SK-N-DZ (cell line): ENCODE measurements at places on chromosomes 4 and X.
A peak's percentile ranks its signal among the peaks of the same experiment; 100 is the strongest.

DNA sequence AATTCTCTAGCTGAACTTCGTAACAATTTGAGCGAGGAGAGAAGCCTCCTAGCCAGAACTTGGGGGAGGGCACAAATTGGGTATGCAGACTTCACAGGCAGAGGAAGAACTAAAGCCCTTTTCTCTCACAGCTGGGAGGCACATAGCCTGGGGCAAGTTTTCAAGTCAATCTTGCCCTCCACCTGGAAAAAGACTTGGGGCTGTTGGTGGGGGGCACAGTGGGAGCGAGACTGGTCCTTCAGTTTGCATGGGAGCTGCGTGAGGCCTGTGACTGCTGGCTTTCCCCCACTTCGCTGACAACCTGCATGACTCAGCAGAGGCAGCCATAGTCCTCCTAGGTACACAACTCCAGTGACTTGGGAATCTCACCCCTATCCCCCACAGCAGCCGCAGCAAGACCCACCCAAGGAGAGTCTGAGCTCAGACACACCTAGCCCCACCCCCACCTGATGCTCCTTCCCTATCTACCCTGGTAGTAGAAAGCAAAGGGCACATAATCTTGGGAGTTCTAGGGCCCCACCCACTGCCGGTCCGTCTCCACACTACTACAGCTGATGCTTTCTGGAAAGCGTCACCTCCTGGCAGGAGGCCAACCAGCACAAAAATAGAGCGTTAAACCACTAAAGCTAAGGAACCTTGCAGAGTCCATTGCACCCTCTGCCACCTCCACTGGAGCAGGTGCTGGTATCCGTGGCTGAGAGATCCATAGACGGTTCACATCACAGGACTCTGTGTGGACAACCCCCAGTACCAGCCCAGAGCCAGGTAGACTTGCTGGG, 160.8 kb downstream of the CBLL2 start:
- DNase-seq = peak; percentile 1

DNA sequence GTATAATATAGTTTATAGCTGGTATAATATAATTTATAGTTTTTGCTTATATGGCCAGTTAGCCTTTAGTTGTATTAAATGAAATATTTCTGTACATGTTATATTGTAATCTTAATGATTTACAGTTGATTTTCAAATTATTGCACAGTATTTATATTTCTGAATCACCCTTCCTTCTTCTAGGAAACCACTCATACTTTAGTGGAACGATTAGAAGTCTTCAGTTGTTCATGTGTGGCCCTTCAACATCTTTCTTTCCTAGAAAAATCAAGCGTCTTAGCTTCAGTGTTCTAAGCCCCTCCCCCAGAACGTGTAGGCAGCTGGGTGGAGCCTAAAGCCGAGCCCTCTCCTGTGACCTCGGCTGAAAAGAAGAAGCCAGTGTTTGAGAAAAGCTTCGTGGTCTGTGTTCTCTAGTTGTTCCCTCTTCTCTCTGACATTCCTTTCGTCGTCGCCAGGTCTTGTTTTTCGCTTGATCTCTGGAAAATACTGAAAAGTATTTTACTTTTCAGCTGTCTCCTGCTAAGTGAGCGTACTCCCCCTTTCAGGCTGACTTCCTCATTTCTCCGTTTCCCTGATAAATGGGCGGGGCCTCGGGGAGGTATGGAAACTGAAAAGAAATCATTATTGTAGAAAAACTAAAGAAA, at the start of gene C4orf33:
C4orf33 (plus strand) TSS at position 342 of the 644 bp plus-strand sequence. CDS start 6,459 bp downstream, outside the sequence.
- peak; percentile 48 for DNase-seq

DNA sequence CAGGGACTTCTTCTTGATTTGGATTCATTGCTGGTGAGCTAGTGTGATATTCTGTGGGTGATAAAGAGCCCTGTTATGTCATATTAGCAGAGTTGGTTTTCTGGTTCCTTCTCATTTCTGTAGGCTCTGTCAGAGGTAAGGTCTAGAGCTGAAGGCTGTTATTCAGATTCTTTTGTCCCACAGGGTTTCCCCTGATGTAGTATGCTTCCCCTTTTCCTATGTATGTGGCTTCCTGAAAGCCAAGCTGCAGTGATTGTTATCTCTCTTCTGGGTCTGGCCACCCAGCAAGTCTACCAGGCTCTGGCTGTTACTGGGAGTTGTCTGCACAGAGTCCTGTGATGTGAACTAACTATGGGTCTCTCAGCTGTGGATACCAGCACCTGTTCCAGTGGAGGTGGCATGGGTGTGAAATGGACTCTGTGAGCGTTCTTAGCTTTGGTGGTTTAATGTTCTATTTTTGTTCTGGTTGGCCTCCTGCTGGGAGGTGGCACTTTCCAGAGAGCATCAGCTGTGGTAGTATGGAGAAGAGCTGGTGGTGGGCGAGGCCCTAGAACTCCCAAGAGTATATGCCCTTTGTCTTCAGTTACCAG, 373.7 kb downstream of the AR start:
- DNase-seq = no peak

DNA sequence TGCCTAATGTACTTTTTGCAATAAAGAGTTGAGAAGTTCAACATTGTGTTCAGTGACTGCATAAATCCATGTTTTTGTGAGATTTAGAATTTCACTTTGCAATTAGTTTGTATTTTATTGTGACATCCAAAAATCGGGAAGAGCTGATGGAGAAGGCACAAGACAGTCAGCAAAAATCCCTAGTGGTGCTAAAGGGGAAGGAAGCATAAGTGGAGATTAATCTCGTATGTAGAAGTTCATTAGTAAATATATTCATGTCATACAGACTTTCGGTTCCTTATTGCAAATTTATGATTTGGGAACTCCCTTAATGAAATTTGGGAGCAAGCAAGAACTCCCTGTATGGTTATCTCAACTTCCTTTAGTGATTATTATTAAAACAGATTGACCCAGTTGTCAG, 57.8 kb upstream of the SLC39A8 start:
- DNase-seq = no peak

DNA sequence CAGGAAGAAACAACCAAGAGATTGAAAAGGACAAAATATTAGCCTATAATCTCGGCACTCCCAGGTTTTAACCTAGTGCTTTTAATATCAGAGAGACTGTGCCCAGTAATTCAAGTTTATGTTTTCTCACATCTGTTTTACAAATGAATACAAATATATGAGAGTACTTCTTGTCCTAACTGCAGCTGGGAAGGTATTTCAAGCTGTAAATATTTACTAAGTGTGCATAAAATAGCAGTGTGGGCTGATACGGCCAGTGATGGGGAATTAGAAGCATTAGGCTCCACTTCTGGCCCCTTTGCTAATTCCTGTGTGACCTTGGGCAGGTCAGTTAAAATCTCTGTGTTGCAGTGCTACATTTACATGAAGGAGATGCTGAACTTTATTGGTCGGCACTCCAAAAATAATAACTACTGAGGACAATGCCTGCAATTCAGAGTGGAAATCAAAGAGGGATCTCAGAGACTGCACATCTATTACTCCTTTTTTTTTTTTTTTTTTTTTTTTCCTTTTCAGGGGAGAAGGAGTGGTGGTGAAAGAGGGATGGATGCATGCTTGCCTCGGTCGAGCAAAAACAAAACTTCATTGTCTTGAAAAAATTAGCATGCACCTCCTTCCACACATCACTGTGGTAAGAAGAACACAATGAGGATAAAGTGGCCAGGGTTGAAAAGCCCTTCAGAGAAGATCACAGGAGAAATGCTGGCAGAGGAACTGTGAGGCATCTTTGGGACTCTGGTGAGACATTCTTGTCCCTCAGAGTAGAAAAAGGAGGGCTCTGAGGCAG, 44.6 kb upstream of the LNX1 start:
- no peak for DNase-seq

DNA sequence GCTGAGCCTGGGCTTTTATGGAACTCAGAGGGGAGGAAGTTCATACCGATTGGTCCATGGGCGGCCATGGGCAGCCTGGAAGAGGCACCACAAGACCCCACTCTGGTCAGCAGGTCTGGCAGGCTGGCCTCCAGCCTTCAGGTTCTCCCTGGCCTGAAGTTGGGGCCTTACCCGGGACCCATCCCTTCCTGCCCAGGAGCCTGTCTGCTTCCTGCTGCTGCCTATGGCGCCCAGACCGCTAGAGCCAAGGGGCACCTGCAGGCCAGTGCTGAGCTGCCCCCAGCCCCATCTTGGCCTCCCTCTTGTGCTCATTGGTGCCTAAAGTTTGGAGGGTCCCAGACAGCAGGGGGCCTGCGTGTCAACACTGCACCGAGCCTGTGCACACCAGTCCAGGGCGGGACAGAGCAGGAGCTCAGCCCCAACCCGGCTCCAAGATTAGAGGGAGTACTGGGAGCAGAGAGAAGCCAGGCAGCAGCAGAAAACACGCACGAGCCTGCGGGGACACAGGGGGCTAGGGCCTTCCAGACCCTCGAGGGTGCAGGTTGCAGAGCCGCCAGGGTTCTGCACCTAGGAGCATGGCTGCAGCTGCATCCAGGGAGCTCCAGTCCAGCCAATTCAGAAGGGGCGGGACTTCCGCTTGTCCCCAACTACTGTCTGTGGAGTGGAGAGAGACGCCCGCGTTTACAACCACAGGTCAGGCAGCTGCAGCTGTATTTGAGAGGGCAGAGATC, 30.7 kb upstream of the ZNF280C start:
- DNase-seq = peak; percentile 56

DNA sequence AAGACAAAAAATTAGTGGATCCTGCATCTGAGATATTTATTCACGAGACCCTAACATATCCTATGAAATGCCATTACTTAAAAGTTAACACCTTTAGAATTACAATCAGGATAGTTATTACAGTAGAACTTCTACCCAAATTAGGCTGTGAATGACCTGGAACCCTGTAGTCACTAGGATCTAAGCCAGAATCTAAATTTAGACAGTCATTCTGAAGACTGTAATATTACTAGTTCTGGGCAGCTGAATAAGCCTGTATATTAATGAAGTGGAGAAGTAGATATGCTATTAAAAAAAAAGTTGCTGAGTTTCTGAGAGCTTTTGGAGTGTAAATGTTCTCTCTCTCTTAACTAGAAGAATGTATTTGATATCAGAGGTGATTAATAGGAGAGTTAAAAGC, 67.0 kb downstream of the FAM13A start:
- no peak for DNase-seq

DNA sequence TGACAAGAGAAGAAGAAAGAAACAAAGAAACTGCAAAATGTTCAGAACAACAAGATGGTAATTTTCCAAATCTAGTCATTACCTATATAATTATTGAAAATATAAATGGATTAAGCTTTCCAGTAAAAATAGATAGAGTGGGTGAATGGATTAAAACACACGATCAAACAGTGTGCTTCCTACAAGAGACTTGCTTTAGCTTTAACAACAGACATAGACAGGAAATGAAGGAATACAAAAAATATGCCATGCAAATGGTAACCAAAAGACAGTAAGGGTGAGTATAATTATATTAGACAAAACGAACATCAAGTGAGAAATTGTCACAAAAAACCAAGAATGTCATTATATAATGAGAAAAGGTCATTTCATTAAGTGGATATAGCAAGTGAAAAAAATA, 842.8 kb downstream of the CCSER1 start:
- DNase-seq = no peak
